ENCODE measurements at places on chromosomes 3 and 15.

DNA sequence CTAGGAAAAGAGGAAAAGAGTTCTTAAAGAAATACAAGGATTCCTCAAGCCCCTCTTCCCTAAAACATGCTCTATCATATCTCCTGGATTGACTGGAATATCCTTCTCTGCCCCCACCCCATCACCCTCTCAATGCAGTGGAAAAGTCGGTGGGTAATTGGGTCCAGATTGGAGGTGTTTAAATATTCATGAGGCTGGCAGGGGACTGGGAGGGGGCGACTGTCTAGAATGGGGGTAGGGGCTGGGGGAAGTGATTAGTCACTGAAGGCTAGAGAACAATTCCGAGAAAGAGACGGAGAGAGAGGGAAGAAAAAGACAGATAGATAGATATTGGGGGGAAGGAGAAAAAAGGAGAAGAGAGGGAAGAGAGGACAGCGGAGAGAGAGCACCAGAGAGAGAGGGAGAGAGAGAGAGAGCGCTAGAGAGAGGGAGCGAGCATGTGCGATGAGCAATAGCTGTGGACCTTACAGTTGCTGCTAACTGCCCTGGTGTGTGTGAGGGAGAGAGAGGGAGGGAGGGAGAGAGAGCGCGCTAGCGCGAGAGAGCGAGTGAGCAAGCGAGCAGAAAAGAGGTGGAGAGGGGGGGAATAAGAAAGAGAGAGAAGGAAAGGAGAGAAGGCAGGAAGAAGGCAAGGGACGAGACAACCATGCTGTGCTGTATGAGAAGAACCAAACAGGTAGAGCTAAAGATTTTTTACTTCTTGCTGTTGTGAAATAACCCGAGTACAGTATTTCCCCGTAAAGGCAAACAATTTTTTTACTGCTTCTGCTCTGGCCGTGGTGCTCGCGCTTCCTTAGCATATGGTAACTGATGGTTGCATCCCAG is at the start of gene GAP43:
Gene GAP43, plus strand, starts transcription at position 467 of the 825 bp plus-strand sequence. Its CDS starts 180 bp downstream, at position 647.
- DNase-seq = peak; percentile 22

DNA sequence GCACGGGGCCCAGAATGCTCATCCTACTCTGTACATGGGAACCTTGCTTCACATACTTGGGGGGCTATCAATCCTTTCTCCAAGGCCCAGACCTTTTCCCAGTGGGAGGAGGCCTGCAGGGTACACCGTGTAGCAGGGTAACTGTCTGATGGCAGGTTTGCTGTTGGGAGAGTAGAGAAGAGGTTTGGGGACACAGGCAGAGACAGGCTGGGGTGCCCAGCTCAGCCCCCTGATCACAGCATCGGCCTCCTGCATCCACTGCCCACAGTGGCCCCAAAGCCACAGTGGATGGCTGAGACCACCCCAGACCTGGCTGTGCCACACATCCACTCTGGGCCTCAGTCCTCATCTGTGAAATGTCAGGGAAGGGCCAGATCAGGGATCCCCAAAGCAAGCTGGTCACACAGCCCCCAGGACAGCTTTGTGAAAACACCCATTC is 5.6 kb downstream of the CHRNA3 start:
- no peak for DNase-seq

GRCh38 chr15:68783226-68784058 is 37.3 kb downstream of the ANP32A start:
- no peak for DNase-seq

- no peak for DNase-seq
These were observed 18.7 kb downstream of the MGLL start for GRCh38 chr3:127803619-127804018.

- no peak for DNase-seq
These were observed 98.6 kb downstream of the NEO1 start for GRCh38 chr15:73150831-73151230.

DNA sequence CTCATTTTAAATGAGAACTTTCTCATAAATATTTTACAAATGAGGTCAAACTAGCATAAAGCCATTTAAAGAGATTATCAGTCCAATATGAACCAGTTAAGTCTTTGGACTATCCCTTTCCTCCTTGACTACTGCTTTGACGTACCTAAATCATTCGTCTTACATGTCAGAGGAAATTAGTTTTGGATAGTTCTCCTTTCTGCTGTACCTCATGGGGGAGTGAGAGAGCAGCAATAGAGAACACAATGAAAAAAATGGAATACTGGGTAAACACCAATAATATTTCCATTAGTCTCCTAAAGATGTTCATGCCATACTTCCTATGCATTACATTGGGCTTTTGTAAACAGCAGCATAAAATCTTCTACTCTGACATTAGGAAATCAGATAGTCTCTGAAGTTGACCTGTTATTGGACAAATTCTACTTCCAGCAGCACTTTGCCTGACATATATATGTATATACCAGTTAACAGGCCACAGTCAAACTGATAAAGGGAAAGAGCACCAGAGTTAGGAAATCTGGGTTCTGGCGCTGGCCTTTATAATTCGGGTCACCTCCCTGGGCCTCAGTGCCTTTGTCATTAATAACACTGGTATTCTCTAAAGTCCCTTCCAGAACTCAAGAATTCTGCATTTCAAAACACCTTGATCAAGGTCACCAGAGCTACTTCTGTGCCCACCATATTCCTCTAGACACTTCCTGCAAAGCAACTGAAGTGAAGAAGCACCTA is 26.8 kb downstream of the TIMMDC1 start:
- no peak for DNase-seq

DNA sequence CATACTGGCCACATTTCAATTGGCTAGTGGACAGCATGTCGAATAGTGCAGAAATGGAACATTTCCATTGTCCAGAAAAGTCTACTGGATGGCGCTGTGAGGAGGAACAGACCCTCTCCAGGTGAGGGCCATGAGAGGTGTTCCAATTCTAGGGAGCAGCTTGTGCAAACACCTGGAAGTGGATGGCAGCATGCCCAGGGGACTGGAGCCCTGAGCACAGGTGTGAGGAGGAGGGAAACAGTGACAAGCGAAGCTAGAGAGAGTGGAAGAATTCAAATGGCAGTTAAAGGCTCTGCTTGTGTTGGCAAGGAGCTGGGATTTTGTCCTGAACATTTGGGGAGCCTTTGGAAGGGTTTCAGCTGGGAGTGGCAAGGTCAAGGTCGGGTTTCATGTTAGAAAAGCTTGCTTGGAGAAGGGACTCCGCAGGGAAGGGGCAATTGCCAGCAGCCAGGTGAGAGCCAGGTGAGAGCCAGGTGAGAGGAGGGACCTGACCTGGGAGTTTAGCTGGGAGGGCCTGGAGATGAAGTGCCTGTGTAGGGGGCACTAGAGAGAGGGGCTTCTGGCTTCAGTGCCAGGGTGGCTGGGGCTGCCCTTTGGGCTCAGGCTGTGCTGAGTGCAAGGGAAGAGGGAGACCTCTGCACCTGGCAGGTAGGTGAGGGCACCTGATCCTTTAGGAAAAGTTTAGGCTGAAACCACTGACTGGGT is 93.8 kb downstream of the LINGO1 start:
- DNase-seq = peak; percentile 88

GRCh38 chr15:32124726-32125125 is 94.4 kb downstream of the CHRNA7 start:
- DNase-seq = no peak

GRCh38 chr15:63480441-63480821 is 24.0 kb upstream of the USP3 start:
- DNase-seq = no peak

- peak; percentile 61 for DNase-seq
These were observed 74.6 kb downstream of the PRICKLE2 start for GRCh38 chr3:64150623-64151207.

DNA sequence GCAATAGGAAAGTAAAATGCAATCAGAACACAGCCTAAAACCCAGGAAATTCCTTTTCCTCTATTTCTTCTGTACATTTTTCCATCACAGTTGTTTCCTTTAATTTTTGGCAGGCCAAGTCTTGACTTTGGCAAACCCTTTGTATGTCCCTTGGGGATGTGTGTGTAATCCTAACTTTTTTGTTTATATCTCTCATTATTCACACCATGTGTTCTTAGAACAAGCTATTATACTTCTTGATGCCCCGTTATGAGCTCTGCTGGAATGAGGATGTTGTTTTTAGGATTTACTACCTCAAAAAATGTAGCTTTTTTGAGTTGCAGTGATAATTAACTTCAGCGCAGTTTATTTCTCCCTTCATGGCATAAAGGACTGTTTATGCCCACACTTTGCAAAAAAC is 123.4 kb downstream of the ABI3BP start:
- DNase-seq = no peak

All from pancreas (tissue), 10 donors.